ENCODE measurements at places on chromosomes 4 and X.

DNA sequence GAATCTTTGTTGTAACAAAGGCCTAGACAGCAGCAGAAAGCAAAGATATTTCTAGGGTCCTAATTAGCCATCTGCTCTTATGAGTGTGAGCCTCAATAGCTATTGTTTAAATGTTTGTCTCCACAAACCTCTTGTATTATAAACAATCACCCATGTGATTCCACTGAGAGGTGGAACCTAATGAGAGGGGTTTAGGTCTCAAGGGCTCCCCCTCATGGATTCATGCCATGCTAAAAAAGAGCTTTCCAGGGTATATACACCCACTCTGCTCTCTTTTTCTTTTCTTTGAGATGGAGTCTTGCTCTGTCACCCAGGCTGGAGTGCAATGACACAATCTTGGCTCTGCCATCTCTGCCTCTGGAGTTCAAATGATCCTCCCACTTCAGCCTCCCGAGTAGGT is 42.1 kb downstream of the TRIM61 start:
- DNase-seq = no peak

GRCh38 chrX:2691543-2692220 is 587 bp downstream of the CD99 start:
- no peak for DNase-seq

GRCh38 chrX:63128509-63128908 is 222.6 kb downstream of the SPIN4 start:
- DNase-seq = no peak

DNA sequence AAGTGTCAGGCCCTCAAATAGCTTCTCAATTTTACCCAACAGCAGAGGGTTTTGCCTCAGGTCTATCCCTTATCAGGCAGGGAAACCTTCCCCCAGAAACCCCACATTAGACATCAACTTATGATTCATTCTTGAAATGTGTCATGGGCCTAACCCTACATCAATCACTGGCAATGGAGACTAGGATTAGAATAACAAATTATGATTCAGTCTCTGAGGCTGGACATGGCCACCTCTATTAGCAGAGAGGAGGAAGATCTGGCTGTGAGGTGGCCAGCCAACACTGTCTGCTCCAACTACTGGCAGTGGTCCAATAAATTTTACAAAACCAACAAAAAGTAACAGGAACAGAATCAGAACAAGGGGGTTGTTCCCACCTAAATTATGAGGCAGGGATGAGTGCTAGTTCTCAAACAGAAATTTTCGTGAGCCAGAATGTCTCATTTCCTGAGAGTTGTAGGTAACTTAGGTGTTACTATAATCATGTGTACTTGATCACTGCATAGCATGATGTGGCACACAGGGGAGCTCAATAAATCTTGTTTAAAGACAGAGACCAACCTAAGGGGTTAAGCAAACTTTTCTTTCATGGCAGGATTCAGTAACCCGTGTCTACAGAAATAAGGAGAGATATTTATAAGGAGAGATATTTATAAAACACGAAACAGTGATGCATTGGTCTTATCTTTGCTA is 126.8 kb downstream of the NFKB1 start:
- no peak for DNase-seq

- DNase-seq = no peak
These were observed 417.6 kb upstream of the MAOA start for GRCh38 chrX:43238461-43238945.

DNA sequence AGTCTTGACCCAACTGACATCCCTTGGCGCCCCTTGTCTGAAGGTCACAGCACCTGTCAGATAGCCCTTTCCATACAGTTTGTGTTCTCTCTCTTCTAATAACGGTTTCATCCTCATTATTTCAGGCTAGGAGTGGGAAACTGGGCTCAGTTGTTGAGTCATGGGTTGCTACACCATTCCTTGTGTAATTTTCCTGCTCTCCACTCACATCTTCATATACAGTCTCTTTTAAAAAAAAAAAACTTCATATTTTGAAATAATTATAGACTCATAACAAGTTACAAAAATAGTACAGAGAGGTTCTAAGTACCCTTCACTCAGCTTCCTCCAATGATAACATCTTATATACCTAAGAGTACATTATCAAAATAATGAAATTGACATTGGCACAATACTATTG is 60.2 kb upstream of the GRPR start:
- no peak for DNase-seq

DNA sequence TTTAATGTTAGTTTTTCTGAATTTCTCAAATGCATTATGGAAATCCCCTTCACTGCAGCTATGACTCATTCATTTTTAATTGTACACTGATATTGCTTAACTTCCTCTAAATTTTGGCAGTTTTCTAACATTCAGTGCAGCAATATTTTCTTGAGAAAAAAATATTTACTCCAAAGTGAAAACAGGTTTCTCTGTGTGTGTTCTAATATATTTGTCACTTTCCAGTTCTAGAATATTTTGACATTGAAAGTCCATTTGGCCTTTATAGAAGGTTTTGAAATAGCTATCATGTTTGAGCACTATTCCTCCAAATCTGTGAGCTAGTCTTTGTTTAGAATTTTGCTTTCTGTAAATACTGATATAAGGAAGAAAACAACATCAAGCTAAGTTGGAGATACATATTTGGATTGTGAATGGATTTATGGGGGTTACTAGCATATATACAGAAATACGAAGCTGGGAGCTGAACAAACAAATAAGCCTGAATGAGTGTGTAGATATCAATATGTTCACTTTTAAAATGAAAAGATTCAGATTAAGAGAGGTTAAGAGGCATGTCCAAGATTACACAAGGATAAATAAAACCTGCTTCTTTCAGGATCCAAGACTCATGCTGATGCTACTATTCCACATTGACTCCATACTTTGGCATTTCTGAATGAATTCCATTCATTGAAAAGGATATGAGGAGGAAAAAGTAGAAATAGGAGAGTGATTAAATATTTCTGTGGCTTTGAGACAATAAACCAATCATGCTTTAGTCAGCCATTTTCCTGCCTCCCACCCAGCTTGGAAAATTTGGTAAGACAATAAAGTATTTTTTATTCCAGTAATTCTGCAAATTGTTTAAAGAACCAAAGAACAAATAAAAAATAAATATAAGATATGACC is 57.3 kb upstream of the SLIT2 start:
- DNase-seq = no peak

- no peak for DNase-seq
These were observed 102.8 kb downstream of the NAF1 start for GRCh38 chr4:163063891-163064290.

GRCh38 chr4:76948443-76949275 is 893 bp upstream of the SEPTIN11 start:
- DNase-seq = peak; percentile 22

- no peak for DNase-seq
These were observed 40.3 kb downstream of the FANCB start for GRCh38 chrX:14832586-14832985.

- no peak for DNase-seq
These were observed 220.5 kb downstream of the IDS start for GRCh38 chrX:149284616-149285015.

- no peak for DNase-seq
These were observed 245.5 kb downstream of the EVC2 start for GRCh38 chr4:5462896-5463295.

DNA sequence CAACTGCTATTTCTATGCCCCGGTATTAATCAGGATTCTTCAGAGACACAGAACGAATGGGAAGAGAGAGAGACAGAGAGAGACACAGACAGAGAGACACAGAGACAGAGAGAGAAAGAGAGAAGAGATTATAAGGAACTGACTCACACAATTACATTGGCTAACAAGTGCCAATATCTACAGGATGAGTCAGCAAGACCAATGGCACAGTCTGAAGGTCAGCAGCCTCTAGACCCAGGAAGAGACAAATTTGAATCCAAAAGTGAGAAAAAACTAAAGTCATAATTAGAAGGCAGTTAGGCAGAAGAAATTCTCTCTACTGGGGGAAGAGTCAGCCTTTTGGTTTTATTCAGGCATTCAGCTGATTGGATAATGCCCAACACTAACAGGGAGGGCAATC is 187.3 kb downstream of the MAB21L2 start:
- DNase-seq = no peak

GRCh38 chr4:118683513-118683912 is 1.7 kb upstream of the METTL14 start:
- no peak for DNase-seq

- DNase-seq = no peak
These were observed 221.0 kb upstream of the GPRIN3 start for GRCh38 chr4:89528526-89529133.
